ENCODE measurements at places on chromosomes 16 and 17. TPM values are rescaled to one million over a fixed set of nuclear protein-coding genes. Genes with fewer than 3 reads are reported as not detected.

GRCh38 chr17:50311112-50311460, 34.8 kb upstream of the XYLT2 start:
- no peaks in the 10 kb centered on the region for H3K36me3 ChIP-seq
- no peak for DNase-seq
- no peaks in the 10 kb centered on the region for H3K4me1 ChIP-seq
- H3K27ac ChIP-seq, result no peak overlapping the region

ALDH3A1 gene
- 1,906 TPM for total RNA-seq

DNA sequence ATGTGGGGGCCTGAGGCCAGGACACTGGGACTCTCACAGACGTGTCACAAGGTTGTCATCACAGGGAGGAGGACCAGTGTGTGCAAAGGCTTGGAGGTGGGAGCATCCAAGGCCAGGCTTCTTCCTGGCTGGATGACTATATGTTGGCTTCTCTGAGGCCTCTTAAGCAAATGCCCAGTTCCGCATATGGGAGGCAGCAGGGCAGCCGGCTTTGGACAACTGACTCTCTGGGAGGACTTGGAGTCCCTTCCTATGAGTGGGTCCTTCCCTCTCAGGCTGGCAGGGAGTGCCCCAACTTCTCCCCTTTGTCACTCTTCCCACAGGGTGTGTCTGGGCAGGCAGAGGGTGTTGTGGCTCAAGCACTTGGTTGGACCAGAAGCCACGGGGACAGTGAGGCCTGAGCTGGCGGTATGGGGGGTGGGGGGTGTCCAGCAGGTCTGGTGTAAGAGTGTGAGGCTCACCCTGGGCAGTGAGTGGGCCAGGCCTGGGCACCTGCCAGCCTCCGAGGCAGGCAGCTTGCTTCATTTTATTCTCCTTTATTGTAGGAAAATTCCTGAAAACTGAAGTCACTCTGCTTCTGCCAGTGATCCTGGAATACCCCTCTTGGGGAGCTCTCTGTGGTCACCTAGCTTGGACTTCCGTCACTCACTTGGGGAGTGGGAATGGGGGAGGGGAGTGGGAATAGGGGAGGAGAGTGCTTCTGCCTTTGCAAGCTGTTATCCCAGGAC, 14.9 kb downstream of the ADGRG1 start:
- H3K4me3 ChIP-seq, result no peak overlapping the region
- H3K36me3 ChIP-seq, result peaks cover 11% of the 10 kb centered on the region
- H3K27me3 ChIP-seq, result no peaks in the 10 kb centered on the region
- peak; percentile 87 for DNase-seq
- peaks cover 77% of the 10 kb centered on the region for H3K4me1 ChIP-seq

DNA sequence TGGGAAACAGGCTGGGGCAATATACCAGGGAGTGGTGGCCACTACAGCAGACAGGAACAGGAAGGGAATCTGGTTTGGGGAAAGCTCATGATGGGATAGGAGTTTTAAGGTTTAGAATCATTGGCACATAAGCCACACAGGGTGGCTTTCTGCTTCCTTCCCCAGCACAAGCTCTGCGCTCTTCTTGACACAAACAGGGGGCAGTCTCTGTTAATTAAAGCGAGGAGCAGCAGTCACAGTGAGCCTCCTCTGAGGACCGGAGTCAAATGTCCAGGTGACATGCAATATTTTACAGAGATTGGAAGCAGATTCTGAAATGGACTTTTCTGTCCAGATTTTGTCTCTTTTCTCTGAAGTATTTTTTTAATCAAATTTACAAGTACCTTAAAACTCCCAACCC, 2.8 kb upstream of the SHISA9 start:
- no peak for DNase-seq
- H3K4me3 ChIP-seq, result peak overlapping the region; percentile 52
- H3K36me3 ChIP-seq, result no peaks in the 10 kb centered on the region
- no peaks in the 10 kb centered on the region for H3K27me3 ChIP-seq

ACBD4 gene
- total RNA-seq, result 19.5 TPM

Measured in PC-9 (cell line).